CD4-positive, alpha-beta T cell treated with Interferon gamma for 1 hour (primary cell): ENCODE measurements at places on chromosomes 5 and 9.

DNA sequence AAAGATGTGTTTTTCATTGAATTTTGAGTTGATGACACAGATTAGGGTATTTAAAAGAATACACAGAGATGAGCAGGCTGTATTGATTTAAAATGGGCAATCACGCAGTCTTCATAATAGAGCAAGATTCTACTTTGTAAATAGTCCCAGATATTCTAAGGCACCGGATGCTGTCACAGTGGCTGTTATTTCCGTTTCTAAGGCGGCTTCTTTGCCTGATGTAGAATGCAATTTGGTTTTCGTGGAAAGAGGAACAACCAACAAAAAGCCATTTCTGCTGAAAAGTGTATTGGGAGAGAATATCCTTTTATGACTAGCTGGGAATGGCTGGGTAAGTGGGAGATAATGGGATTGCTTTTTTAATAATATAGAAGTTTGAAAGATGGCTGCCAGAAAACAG lies 17.5 kb downstream of the PRKACG start:
- DNase-seq: no peak

GRCh38 chr9:92512622-92513021 lies 23.2 kb downstream of the ECM2 start:
- DNase-seq: no peak

DNA sequence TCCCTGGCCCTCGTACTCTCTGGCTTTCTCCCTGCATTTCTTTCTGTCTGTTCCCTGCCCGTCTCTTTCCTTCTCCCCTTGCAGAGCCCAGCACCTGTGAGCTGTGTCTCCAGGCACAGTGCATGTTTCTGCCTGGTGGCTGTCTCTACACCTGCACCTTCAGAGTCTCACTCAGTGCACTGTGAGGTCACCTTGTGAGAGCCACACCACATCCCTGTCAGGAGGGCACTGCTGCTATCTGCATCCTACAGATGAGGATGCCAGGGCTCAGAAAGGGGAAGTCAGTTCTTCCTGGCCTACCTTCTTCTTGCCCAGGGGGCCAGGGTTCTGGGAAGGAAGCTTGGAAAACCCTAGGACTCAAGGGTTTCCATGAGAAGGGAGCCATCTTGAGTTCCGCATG lies 69.7 kb upstream of the NEURL1B start:
- no peak for DNase-seq

DNA sequence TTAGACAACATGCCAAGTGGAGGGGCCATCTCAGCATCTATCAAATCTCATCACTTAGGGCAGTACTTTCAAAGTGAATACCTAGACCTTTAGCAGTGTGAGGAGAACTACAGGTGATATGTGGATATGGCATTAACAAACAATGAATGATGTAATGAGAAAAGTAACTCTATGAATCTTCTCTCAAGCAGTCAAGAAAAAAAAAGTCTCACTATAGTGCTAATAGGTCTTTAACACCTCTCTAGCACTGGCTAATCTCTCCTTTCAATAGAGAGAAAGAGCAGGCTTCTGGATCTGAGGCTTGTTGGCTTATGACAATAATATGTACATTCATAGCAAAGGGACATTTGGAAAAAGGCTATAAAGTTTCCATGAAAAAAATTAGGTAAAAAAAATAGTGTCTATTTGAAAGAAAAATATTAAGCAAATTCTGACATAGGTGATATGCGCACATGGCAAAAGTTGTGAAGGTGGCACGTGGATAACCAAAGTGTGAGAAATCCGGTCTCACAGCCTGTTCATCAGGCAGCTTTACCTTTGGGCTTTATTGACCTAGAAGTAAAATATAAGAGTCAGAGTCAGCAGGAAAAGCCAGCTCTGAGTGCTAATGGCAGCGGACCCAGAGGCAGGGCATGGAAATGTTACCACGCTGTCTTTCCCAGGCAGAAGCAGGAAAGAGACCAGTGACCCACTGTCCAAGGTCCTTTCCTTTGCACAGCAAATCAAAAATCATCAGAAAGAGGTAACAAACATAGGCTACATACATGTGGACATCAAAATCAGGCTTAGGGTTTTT lies 203.4 kb downstream of the EFNA5 start:
- DNase-seq: no peak

DNA sequence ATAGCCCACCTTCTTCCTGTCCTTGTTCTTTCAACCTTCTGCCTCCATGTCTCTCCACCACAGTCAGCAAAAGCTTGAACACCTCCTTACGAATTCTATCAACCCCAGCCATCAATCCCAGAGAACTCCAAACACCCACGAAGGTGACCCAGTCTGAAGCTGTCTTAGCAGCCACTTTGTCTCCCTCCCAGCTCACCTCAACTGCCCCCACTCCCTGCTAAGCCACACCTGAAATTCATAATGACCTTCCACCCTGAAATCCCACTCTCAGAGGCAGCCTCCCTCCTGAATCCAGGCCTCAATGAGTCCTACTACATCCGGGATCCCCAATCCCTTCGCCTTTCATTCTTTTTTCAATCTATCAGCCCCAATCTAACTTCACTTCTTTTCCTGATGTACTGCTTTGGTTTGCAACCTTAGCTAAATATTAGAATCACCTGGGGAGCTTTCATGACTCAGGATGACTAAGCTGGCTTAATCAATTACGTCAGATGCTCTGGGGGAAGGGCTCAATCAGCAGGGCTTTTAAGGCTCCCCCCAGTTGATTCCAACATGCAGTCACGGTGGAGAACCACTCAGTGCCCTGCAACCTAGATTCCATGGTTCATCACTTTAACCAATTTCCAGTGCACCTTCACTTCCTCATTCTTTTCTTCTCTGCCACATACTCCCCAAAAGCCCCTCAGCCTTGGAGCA lies 32.2 kb downstream of the BHMT start:
- DNase-seq: no peak

DNA sequence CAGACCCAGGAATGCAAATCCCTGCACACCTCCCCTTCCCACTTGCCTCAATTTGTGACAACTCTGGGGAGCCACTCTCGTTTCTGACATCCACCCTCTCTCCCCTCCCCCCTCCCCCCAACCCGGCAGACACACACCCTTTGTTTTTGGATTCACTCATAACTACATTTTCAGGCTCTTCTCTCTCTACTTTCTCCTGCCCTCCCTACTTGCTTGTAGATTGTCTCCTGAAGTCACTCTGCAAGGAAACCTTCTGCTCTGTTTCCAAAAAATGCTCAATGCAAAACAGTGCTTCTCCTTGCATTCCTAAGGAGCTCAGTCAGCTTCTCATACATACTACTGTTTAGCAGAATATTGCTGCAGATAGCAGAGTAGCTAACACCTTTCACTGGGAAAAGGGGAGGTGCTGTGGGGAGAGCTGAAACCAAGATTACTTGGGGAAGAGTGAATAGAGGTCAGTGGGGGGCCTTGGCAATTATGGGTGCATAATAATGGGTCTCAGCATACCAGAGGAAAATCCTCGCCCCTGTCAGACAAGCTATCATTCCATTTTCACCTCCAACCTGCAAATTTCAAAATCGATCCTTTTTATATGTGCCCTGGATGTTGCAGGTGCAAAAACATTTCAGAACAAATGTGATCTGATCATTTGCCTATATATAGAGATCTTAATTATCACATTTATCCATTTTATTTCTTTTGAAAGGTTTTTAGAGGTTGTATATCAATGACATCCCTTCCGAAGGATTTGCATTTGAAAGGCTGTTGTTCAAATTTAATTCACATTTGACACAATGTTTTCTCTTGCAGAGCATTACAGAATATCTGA lies 1860.7 kb upstream of the WWC1 start:
- DNase-seq: no peak

- DNase-seq: no peak
Measured at GRCh38 chr5:149133795-149134777, 7.2 kb upstream of the ABLIM3 start.

- DNase-seq: no peak
Measured at GRCh38 chr5:37789991-37790390, 49.9 kb downstream of the GDNF start.
